Adipocyte (in vitro differentiated cells): ENCODE measurements at places on chromosomes 2 and 18.
A peak's percentile ranks its signal among the peaks of the same experiment; 100 is the strongest.

GRCh38 chr2:234267534-234267933 lies 217.0 kb downstream of the SPP2 start:
- DNase-seq, result no peak

DNA sequence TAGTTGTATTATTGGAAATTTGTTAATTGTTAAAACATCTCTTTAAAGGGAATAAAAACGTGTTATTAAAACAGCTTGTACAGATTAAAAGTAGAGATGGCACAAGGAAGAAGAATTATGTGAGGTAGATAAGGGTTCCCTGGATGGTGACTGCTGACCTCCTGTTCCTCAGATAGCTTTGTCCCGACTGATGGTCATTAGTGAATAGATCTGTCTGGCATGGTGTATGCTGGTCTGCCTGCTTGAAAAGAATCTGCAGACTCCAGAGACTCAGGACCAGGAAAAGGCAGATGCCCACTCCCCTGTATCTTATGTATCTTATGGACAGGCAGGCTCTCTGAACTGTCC lies 5.6 kb upstream of the FARP2 start:
- DNase-seq, result no peak

DNA sequence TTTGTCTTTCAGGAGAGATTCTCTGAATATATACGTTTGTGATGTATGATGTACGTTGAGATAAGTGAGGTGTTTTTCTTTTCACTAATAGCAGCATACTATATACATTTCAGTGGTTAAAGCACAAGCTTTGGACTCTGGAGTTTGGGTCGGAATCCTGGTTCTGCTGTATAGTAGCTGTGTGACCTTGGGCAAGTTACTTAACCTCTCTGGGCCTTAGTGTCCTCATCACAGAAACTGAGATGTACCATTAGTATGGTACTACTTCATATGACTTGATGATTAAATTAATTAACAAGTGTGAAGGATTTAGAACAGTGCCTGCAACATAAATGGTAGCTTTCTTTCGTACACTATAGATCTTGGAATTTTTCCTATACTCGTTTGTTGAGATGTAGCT lies 258.7 kb downstream of the CDCA7 start:
- DNase-seq, result no peak

DNA sequence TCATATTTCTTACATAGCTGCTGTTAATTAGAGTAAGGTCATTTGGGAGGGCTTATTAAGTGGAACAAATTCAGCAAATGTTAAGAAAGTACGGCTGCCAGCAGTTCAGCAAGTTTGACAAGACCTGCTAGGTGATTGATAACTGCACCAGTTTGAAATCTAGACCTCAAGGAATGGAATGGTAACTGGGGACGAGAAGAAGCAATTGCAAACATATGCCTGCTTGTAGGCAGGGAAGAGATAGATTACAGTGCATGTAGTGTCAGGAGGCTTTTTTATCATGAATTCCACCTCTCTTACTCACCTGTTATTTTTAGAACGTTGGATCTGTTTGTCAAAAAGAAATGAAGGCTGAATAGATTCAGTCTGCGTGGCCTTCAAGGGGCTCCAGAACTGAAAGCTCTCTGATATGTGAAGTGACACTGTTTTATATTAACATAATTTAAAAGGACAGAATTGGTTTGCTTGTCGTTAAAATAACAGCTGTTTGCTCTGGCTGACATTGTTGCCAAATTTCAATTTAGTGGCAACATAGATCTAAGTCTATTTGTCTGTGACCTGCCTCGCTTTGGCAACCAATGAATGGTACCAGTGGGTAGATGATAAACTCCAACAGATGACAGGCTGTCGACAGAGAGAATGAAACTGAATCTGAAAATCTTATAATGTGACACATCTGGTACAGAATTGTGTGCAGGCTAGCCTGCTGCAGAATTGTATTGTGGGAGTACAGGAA lies 199.3 kb downstream of the ZNF407 start:
- peak; percentile 62 for DNase-seq

DNA sequence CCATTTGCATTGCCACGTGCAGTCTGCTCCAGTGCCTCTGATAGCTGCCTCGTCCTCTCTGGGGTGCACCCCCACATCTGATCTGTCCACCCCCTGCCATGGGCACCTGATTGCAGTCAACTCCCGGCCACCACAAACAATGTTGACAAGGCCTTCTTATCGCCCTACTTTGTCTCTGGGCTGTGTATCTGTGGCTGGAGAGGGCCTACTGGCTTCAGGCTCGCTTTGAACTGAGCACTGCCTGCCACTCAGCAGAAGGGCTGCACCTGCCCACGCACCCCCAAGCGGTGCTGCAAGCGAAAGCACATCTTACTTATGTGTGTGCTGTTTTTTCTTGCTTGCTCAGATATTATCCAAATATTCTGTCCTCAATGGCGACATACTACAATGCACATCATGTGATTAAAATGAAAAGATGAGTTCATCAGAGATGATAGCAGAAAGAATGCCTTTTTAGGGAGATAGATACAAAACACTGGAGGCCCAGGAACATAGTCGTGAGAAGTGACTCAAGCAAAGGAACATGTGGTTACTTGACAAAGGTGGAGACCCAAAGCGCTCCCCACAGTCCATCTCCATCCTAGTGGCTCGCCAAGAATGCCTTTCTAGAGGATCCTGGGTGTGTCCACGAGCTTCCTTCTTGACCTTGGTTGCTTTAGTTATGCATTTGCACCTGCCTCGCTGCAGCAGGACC lies 28.8 kb downstream of the FBLN7 start:
- no peak for DNase-seq

DNA sequence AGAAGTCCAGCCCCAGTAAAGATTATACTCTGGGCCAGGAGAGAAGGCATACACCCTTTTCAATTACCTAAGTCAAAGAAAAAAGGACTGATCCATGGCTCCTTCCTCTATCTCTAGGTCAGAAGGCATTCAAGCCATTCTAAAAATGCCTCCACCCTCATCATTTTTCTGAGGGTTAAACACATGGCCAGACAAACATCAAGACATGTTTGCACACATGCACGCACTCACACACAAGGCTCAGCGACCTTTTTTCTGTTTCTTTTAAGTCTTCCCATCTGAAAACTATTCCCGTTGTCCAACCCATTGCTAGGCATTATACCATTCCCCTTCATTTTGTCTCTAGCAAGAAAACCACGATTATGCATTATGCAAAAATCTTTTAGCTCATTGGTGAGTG lies 126.6 kb downstream of the EN1 start:
- DNase-seq, result no peak

- DNase-seq, result no peak
Observed at GRCh38 chr2:85680707-85681371, 12.8 kb upstream of the SFTPB start.

DNA sequence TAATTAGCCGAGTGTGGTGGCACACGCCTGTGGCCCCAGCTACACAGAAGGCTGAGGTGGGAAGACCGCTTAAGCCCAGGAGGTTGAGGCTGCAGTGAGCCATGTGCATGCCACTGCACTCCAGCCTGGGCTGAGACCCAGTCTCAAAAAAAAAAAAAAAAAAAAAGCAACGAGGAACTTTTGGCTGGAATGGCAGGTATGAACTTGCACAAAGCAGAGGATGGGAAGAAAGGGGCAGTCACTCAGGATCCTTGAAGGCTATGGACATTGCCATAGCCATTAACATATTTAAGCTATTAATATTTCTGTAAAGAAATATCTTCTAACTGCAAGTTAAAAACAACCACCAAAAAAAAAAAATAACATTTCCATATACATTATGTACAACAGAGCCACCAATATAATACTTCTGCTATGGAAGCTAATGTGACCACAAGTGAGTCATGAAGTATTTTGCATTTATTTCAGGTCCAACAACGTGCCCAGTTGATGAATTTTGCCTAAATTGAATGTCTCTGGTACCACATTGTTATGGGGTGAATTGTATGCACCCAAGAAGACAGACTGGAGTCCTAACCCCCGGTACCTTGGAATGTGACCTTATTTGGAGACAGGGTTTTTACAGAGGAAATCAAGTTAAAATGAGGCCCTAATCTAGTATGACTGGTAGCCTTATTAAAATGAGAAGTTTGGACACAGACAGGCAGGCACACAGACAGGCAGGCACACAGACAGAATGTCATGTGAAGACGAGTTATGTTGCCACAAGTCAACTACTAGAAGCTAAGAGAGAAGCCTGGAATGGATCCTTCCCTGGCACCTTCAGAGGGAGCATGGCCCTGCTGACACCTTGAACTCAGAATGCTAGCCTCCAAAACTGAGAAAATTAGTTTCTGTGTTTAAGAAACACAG lies 102.8 kb downstream of the RBMS1 start:
- peak; percentile 51 for DNase-seq

- DNase-seq, result peak; percentile 48
Observed at GRCh38 chr2:96264656-96265348, 995 bp downstream of the TMEM127 start.

- no peak for DNase-seq
Observed at GRCh38 chr2:119473621-119474370, 42.1 kb downstream of the TMEM37 start.

DNA sequence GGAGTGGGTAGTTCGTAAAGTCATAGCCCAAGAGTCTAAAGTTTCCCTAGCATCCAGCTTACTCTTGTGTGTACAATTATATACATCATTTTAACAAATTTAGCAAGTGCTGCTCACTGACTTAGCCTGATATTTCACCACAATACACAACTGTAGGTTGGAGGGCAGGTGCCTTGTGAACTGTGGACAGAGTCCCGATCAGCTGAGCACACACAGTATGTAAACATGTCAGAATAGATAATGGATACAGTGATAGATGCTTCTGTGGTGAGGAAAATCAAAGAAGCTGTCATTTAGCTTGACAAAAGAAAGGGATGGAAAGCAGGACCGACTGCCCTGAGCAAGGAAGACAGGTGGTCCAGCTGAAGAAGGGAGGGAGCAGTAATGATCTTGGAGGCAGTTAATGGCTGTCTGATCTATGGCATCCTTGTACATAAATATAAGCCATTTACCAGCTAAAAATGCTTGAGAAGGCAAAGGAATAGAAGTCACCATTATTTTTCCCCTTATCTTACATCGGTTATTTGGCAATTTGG lies 372.8 kb upstream of the UBE2E3 start:
- no peak for DNase-seq

DNA sequence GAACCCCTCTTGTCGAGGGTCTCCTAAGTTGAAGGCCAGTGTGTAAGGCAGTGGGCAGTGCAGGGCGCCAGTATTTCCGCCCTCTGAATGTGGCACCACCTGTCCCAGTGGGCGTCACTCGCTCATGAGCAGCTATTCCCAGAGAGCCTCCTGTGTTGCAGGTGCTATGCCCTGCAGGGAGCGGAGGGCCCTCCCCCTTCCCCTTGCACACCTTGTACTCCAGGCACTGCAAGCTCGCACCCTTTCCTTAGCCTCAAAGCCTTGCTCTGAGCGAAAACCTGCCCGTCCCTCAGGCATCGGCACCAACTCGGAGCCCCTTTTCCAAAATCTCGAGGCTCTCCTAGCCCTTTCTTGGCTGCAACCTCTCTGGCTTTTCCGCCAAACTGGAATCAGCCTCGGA lies 282.7 kb downstream of the AGAP1 start:
- no peak for DNase-seq

DNA sequence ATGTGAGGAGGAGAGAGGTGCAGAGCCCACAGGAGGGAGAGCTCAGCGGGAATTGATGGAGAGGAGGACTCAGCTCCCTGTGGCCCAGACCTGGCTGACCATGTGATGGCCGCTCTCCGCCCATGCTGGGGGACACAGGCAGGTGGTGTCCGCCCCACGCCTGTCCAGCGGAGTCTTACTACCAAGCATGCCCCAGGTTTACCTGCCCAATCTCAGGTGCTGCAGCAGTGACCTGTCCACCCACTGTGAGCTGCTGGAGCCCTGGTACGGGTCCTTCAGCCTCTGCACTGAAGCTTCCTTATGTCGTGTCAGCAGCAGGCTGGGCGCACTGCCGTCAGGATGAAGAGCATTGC lies 170.8 kb downstream of the RTP5 start:
- no peak for DNase-seq

- DNase-seq, result no peak
Observed at GRCh38 chr18:71707400-71707799, 836.7 kb downstream of the CBLN2 start.

DNA sequence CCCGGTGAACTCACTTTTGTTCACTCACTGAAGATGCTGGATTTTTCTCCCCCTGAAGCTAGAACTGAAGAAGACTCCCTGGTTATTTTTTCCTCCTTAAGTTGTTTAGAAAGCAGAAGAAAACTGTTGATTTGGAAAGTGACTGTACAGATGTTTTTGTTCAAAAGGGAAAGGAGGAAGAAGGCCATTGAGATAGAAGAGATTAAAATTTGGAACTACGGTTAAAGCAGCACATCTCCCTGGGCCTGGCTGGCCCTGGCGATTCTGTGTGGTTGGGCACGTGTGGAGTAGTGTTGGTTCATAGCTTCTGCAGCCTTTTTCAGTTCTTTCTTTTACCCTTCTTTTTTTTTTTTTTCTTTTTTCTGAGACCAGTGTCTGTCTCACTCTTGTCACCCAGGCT lies 109.2 kb downstream of the MAP4K4 start:
- peak; percentile 52 for DNase-seq

GRCh38 chr2:109438773-109439389 lies 174.9 kb downstream of the SEPTIN10 start:
- peak; percentile 25 for DNase-seq

- no peak for DNase-seq
Observed at GRCh38 chr18:57947117-57947516, 96.9 kb upstream of the NEDD4L start.

DNA sequence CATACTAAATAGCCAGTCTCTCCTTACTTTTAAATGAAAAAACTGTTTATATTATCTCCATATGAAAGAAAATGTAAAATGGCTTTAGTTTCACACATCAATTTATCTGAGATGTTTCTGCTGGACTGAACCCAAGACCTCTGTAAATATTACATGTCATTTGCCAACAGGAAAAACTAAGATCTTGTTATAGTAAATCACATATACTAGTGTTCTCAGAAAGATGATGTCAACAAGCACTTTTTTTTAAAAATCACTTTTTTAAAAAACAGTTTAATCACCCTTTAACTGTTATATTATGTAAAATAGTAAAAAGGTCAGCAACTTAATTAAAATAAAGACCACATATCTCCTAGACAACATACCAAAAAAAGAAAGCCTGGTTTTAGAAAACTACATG lies 46.3 kb downstream of the PTPN2 start:
- peak; percentile 63 for DNase-seq

DNA sequence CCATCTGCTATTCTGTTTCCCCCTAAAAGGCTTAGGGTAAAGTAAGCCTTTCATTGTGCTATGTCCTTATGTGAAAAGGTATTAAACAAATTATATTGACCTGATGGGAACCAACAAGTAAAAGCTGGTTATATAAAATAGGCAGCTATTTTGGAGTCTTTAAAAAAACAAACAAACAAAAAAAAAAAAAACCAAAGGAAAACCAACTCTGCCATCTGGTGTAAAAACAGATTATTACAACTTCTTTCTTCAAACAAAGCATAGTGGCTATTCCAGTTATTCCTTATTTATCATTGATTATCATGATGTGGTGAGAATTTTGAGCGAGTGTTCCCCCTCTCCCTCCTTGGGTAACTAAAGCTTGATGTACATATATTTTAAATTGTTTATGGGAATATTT lies 122.3 kb upstream of the FHL2 start:
- peak; percentile 75 for DNase-seq
